ENCODE measurements at places on chromosomes 12 and 14.

DNA sequence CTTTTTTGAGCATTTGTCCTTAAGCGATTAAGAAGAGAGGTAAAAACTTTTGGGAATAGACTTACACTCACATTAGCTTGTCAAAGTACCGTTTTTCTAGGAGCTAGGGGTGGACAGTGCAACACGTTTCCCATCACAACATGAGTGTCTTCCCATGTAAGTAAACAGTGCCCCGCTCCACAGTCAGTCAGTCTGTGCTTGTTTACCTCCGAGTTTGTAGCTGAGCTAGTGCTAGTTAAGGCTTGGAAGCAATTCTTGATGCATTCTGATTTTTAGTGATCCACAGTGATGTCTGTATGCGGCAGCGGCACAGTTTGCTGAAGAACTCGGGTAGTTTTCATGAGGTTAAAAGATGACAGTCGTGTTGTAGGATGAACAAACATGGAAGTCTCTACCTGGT is 941 bp downstream of the ZDHHC17 start:
- no peak for DNase-seq

DNA sequence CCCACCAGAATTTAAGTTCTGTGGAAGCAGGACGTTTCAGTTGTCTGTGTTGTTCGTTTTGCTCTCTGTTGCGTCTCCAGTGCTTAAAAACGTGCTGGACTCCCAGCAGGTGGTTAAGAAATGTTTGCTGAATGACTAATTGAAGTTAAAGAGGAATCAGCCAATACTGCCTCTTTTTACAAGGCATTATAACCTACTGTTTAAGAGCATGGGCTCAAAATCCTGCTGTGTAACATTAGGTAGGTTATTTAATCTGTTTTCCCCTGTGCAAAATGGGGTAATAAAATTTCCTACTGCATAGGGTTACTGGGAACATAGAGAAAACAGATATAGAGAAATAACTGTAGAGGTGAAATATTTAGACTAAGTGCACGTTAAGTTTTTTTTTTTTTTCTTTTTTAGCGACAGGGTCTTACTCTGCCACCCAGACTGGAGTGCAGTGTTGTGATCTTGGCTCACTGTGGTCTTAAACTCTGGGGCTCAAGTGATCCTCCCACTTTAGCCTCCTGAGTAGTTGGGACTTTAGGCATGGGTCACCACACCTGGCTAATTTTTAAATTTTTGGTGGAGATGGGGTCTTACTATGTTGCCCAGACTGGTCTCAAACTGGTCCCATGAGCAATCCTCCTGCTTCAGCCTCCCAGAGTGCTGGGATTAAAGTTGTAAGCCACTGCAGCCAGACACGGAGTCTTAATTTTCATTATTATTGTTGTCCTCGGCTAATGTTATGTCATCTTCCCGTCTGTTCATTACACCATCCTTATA is 139.4 kb upstream of the PRICKLE1 start:
- no peak for DNase-seq

- no peak for DNase-seq
Observed at GRCh38 chr12:94863321-94864035, 140.0 kb downstream of the NDUFA12 start.

GRCh38 chr14:52333108-52333507 is 19.0 kb downstream of the PTGER2 start:
- no peak for DNase-seq

DNA sequence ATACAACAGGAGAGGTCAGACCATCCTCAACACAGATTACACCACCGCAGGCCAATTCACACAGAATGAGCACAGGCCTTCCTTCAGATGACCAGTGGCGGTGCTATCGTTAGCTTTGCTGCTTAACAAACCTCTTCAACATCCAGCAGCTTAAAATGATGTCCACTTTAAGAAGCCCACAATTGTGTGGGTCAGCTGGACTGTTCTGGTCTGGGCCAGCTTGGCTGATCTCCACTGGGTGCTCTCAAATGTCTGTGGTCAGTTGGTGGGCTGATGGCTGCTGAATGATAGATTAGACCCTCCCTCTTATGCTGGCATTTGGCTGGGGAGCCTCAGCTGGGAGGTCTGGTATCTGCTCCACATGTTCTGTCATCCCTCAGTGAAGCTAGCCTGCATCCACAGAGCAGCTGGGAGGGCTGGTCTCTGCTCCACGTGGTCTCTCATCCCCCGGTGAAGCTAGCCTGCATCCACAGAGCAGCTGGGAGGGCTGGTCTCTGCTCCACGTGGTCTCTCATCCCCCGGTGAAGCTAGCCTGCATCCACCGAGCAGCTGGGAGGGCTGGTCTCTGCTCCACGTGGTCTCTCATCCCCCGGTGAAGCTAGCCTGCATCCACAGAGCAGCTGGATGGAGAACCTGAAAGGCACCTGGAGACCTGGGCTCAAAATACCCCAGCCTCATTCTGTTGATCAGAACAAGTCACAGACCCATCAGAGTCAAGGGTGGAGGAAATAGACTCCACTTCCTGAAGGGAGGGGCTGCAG is 203.6 kb upstream of the DIO3 start:
- DNase-seq = no peak

DNA sequence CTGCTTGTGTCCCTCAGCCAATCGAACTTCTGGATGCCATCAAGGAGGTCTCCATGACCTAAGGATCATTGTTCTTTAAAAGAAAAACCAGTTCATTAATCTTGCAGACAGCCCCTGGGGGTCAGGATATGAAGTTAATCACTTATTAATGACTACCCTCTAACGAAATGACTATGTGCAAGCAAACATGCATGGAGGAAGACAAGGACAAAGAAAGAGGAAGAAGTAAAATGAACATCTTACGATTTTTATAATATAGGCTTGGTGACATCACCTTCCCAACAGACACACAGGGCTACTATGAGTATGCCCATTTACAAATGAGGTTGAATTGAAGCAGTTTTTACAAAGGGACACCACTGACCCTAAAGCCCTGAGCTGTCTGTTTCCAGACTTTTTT is 111.1 kb upstream of the AMIGO2 start:
- DNase-seq = no peak

Measured in CD4-positive, alpha-beta T cell treated with Interleukin-12 subunit alpha and Interleukin-12 subunit beta, for 1 hour (primary cell).